ENCODE measurements at places on chromosomes 16 and 17.

- DNase-seq = no peak
Measured at GRCh38 chr16:54748611-54749190, 182.0 kb upstream of the IRX5 start.

GRCh38 chr17:65311261-65311660 lies 174.1 kb downstream of the RGS9 start:
- no peak for DNase-seq

DNA sequence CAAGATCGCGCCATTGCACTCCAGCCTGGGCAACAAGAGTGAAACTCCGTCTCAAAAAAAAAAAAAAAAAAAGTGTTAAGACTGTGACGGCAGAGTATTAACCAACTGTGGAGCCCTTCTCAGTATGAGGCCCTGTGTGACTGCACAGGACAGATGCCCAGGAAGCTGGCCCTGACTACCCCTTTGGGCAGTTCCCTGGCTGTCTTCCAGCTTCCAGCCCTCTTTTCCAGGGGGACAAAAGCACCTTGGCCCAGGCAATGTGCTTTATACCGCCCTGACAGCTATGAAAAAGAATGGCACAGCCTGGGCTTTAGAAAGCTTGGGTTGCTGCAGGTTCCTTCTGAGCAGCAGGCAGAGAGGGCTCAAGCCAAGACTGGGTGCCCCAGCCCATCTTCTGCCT lies 61.2 kb downstream of the AKAP1 start:
- DNase-seq = no peak

- DNase-seq = no peak
Measured at GRCh38 chr16:77758046-77758445, 30.3 kb upstream of the VAT1L start.
